ENCODE measurements at places on chromosomes 13 and 19.

DNA sequence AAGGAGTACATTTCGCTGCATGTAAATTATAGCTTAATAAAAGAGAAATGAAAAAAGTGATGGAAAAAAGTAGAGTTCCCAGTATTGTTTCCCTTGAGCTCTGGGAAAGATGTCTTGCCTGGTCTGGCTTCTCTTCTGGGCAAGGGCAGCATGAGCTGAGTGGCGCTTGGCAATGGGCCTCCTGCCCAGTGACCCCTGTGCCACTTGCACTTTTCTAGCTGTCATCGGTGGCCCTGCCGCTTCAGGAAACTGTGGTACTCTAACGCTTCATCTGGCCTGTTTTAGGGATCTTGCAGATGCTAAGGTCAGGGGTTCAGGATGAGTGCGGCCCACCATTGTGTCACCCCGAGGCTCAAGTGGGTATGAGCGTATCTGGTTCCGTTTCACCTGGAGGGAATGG lies 161.4 kb downstream of the MTUS2 start:
- DNase-seq = no peak

DNA sequence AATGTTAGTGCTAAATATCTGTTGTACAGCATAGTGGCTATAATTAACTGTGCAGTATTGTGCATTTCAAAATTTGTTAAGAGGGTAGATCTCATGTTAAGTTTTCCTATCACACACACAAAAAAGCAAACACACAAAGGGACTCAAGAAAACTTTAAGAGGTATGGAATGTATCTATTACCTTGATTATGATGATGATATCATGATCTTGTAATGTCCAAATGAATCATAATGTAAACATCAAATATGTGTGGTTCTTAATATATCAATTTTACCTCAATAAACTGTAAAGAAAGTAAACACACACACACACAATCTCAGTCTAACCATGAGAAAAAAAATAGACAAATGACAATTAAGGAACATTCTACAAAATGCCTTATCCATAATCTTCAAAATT lies 934.6 kb downstream of the SLITRK1 start:
- no peak for DNase-seq

GRCh38 chr19:35110974-35111373 lies 4.6 kb upstream of the FXYD3 start:
- DNase-seq = no peak

- DNase-seq = no peak
Measured at GRCh38 chr13:28047757-28048388, 52.5 kb downstream of the FLT3 start.

All from WTC11 (cell line).